ENCODE measurements at places on chromosomes 16 and 17.
A peak's percentile ranks its signal among the peaks of the same experiment; 100 is the strongest.

- DNase-seq = no peak
These were observed 16.2 kb upstream of the KLHDC4 start for GRCh38 chr16:87782033-87782432.

- peak; percentile 99 for DNase-seq
These were observed at the start of the genes C17orf67 and DGKE for GRCh38 chr17:56833809-56834379. Gene C17orf67, minus strand, starts transcription at chr17:56833920. Its CDS starts 18,110 bp downstream, at chr17:56815810. Gene DGKE, plus strand, starts transcription at chr17:56834151. Its CDS starts 645 bp downstream, at chr17:56834796.

DNA sequence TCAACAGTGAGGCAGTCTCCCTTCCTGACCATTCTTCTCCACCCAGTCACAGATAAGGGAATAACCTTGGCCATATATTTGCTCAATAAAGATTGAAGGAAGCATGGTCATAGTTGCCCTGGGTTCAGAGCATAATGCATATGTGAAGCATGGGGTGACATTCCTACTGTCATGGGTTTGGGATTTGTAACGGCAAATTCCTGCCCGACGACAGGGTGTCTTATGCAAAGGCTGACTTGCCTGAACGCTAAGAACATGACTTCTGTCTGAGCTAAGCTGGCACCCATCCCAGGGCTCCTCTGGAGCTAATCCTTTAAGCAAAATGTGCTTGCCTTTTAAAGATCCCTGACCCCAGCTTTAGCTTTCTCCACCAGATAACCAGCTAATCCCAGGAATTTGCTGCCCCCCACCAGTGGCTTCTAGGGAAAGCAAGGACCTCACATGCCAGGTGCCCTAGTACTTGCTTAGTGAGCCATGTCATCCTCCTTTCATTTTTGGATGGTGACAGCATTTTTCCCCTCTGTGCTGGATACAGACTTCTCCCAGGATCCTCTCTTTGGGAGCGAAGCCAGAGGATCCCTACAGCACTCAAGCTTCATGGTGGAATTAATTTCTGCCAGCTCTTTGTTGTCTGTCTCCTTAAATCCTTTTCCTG, 11.7 kb downstream of the SLC7A6OS start:
- DNase-seq = no peak

DNA sequence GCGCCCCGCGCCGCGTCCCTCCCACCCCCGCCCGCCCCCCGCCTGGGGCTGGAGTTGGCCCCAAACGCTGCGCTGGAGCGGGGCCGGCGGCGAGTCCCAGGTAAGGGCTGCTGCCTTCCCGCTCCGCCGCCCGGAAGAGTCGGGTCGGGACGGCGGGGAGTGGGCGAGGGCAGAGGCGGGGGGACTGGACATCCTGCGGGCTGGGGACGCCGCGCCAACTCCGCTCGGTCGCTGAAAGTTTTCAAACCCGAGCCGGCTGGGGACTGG, 469 bp downstream of the GPRC5C start:
- DNase-seq = no peak

DNA sequence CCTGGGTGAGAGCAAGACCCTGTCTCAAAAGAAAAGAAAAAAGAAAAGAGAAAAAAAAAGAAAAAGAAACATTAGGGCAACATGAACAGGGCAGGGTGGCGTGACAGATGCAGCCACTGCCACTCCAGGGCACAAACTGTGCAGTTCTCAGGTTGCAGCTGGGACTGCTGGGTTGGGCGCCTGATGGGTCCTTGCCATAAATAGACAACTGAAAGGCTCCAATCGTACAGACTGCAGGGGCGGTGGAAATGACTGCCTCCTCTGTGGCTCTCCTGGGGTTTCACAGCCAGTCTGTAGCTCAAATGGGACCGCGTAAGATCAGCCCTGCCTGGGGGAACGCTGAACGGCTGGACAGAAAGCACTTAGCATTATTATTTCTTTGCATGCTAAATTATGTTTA, 130.7 kb downstream of the CPPED1 start:
- DNase-seq = no peak

- no peak for DNase-seq
These were observed 104.5 kb upstream of the SEC14L1 start for GRCh38 chr17:77036136-77036840.

DNA sequence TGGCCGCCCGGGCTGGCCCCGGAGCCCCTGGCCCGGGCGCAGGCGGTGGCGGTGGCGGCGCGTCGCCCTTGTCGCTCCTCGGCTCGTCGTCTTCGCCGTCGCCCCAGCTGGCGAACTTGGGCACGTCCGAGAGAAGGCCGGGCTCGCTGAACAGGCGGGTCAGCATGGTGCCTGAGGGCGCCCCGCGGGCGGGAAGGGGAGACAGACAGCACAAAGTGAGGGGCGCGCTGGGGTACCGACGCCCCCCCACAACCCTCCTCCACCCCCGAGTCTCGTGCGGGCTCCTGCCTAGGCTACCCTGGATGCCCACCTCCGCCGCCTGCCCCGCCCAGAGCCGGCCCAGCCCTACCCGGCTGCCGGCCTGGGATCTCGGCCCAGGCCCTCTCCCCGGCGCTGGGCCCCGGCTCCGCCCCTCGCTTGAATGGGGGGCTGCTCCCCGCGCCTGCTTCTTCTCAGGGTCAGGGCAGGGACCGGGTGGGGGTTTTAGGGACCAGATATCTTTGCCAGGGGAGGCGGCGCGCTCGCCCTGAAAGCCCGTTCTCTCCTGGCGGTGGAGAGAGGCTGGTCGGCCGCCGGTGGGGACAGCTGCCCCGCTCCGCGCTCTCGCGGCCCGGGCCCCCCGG, 1.2 kb downstream of the NEUROD2 start:
- DNase-seq = no peak

DNA sequence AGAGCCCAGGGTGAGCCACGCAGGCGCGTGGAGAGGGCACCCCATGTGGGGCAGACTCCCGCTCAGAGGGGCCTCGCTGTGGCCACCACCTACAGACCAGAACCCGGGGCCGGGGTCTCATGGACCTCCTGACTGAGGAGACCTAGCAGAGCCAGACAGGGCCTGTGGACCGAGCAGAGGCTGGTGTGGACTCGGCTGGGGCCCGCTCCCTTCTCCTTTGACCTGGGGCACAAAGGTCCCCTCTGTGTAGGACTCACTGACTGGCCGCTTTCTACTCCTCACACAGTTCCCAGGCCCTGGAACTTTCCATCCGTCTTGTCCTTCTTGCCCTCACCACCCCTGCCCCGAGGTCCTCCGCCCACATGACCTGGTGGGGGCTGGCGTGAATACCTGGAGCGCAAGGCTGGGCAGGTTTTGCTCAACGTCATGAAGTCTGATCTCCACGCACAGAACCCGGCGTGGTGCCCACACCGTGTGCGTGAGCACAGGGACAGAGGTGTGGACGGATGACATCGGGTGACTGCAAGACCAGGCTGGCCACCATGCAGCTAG, 44.7 kb upstream of the ACSF3 start:
- no peak for DNase-seq

DNA sequence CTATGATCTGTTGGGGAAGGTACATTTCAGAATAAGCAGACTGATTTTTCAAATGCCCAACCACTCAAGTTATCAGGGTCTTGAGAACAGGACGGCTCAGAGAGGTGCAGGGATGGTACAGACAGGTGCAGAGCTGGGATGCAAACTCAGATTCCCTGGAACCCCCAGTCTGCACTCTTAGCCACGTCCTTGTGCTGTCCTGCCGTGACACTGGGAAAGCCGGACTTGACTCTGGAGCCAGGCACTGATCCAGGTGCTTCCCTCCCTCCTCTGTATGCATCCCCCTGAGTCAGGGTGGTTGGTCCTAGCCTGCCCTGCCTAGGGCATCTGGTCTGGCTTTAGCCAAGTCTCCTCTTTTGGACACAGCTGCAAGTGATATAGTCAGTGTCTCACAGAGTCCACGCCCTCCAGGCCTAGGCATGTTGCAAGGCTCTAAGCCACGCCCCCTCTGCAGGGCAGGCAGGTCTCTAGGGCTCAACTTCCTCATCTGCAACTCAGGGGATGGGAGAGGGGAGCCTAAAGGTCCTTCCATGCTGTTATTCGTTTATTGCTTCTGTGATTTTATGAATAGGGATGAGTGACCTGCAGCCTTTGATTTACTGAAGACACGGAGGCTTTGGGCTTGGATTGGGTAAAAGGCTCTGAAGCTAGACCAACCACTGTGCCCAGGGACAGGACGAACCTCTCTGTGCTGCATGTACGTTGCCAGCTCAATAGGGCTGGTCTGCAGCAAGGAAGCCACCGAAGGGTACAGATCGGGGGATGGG, 97.3 kb downstream of the SDK2 start:
- DNase-seq = peak; percentile 40

Data from HEK293T (cell line).